Right renal pelvis (tissue), 4 donors: ENCODE measurements at places on chromosomes 4 and X.

DNA sequence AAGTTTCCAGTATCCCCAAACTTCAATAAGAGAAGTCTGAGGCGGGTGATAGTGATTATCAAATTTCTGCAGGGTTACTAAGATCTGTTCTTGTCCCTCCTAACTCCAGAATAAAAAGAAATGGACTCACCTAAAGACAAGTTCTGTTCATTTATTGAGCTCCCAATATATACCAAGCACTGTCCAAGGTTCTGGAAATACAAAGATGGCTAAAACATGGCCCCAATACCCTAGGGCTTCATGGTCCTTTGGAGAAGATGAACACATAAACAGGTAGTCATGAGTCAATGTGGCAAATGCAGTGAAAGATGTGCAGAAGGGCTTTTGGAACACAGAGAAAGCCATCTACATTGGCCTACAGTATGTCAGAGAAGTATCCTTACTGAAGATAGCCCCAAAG, 231.2 kb downstream of the PPP1R2C start:
- DNase-seq = no peak

GRCh38 chr4:113893546-113893945, 85.9 kb downstream of the ARSJ start:
- DNase-seq = no peak

GRCh38 chrX:130055103-130055502, 55.2 kb downstream of the ELF4 start:
- DNase-seq = no peak

DNA sequence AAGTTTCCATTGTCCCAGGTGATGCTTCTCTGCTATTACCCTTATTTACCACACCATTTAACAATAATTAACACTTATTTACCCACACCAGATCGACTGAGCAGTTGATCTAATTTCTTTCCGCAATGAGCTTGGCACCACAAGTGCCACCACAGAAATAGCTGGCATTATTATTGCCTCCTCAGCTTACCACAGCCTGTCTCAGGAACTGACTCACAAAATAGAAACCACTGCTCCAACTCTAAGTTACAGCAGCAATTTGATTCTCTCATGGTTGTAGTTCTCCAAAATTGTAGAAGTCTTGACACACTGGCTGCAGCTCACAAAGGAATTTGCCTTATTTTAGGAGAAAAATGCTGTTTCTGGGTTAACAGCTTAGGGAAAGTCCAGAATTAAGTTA, 22.5 kb downstream of the ZNF721 start:
- DNase-seq = no peak

- no peak for DNase-seq
These were observed 149.5 kb upstream of the WDFY3 start for GRCh38 chr4:85116008-85116407.

- no peak for DNase-seq
These were observed 57.3 kb downstream of the SEPTIN11 start for GRCh38 chr4:77006753-77007353.

GRCh38 chr4:14321723-14322122, 680.6 kb upstream of the CPEB2 start:
- DNase-seq = no peak

GRCh38 chr4:40515398-40516293, 114.0 kb downstream of the RBM47 start:
- DNase-seq = no peak

GRCh38 chrX:130125091-130125874, 15.0 kb upstream of the ELF4 start:
- no peak for DNase-seq

DNA sequence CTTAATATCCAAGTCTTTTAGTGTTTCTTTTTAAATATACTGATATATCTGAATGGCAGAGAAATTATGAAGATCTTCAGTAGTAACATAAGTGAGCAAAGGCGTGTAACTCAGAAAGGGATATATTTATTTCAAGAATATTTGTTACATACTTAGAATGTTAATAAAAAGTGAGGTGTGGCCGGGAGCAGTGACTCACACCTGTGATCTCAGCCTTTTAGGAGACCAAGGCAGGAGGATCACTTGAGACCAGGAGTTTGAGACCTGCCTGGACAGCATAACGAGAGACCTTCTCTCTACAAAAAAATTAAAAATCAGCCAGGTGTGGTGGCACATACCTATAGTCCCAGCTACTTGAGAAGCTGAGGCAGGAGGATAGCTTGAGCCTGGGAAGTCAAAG, 651.0 kb downstream of the ADGRL3 start:
- DNase-seq = no peak

DNA sequence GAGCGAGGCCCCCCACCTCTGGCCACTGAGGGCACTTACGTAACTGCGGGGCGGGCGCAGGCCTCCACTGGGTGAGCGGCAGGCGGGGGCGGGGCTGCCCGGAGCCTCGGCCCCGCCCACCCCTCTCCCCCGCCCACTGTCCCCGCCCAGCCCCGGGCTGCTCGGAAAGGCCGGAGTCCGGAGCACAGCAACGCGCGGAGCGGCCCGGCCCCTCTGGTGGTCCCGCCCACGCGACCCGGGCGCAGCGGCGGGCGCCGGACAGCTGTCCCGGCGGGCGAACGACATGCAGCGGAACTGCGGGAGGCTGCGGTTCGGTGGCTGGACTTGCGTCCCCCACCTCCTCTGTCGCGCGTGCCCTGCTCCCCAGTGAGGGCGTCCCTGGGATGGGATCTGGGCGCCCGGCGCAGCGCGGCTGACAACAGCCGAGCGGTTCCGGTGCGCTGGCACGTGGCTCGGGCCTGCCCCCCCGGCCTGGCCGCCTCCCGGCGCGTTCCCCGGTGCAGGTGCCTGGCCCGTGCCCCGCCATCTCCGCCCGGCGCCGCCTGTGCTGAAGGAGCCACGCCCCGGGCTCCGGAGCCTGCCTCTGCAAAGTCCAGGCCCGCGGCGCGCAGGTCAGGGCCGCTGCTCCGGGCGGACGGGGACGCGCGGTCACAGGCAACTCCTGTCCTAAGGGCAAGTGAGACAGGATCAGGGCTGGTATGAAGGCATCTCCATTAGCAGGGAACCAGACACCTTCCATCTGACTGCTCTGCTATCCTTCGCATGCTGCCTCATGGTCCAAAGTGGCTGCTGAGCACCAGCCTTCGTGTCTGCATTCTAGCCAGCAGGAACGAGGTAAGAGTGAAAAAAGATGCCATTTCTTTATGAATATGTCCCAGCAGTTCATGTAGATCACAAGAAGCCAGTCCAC, 21.8 kb upstream of the JAKMIP1 start:
- no peak for DNase-seq

DNA sequence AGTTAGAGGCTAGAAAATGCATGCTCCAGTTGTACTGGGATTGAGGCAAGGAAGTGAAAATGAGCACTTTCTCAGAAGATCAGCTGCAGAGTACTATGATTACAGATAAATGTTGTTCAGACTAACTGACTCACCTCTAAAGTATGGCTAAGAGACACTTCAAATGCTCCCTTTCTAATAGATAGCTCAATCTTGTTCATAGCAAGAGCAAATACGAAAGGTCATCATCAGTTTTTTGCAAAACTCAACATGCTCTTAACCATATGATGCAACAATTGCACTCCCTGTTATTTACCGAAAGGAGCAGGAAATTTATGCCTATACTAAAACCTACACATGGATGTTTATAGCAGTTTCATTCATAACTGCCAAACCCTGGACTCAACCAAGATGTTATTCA, 838.4 kb upstream of the INTU start:
- DNase-seq = no peak

DNA sequence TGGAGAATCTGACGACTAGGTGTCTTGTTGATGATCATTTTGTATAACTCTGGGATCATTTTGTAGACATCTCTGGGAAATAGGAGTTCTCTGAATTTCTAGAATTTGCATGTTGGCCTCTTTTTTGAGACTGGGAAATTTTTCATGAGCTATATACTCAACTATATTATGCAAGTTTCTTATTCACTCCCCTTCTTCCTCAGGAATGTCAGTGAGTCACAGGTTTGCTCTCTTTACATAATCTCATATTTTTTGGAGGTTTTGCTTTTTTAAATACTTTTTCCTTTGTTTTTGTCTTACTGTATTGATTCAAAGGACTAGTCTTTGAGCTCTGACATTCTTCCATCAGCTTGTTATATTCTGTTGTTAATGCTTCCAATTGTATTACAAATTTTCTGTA, 1324.2 kb downstream of the TECRL start:
- DNase-seq = no peak

GRCh38 chr4:23728393-23728792, 161.5 kb downstream of the PPARGC1A start:
- DNase-seq = no peak

DNA sequence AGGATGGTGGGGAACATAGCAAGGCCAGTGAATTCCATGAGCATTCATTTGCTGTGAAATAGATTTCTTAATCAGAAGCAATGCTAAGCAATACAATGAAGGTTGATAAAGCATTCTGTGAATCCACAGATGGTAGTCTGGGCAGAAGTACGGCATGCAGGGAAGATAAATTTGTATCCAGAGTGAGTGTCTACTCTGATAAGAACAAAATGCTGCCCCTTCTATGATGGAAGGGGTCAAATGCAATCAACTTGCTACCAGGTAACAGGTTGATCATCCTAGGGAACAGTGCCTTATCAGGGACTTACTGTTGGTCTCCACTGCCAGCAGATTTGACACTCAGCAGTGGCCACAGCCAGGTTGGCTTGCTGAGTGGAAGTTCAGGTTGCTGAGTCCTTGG, 189.4 kb downstream of the MAB21L2 start:
- no peak for DNase-seq

- no peak for DNase-seq
These were observed 240.4 kb upstream of the PSAPL1 start for GRCh38 chr4:7675136-7675535.

DNA sequence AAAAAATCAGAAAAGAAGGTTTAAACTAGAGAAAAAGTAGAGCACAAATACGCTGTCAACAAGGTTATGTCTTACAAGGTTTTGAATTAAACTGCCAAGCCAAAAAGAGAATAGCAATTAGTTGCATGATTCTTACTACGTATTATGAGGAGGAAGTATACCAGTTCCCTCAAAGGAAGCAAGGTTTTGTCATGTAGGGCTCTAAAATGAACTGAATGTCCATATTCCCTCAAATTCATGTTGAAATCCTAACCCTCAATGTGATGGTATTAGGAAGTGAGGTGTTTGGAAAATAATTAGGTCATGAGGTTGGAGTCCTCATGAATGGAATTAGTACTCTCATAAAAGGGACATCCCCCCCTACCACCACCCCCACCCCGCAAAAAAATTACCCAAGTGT, 201.0 kb downstream of the FBXW7 start:
- no peak for DNase-seq

GRCh38 chr4:13893987-13894386, 266.5 kb upstream of the BOD1L1 start:
- no peak for DNase-seq

DNA sequence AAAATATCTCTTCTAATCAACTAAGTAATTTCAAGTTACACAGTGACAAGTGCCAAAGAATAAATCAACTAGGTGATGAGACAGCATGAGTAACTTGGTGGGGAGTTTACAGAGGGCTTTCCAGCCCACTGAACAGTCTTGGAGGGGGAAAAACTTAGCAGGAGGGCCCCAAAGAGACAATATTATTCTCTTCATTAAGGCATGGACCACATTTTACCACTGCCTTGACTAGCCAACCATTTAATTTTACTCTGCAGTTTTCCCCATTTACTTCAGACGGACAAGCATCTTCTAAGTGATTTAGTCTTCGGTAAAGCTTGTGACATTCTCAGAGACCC, 25.3 kb upstream of the GATB start:
- DNase-seq = no peak

- DNase-seq = no peak
These were observed 26.0 kb upstream of the ENPEP start for GRCh38 chr4:110449947-110450346.

GRCh38 chr4:94032754-94033153, 174.9 kb upstream of the SMARCAD1 start:
- no peak for DNase-seq

DNA sequence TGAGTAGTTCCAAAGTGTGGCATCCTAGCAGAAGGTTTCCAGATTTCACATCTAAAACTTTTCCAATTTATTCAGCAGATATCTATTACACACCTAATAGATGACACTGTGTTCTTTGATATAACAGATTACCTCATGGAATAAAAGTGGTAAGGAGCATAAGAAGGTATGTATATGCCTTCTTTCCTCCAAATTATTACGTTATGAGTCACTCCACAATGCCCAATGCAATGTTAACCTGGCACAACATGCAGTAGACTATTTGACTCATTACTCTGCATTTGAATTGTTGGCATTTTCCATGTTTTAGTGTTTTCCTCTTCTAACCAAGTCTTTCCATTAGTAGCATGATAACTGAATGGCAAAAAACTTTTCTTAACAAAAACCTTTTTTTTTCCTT, 383.6 kb downstream of the ADGRL3 start:
- no peak for DNase-seq

DNA sequence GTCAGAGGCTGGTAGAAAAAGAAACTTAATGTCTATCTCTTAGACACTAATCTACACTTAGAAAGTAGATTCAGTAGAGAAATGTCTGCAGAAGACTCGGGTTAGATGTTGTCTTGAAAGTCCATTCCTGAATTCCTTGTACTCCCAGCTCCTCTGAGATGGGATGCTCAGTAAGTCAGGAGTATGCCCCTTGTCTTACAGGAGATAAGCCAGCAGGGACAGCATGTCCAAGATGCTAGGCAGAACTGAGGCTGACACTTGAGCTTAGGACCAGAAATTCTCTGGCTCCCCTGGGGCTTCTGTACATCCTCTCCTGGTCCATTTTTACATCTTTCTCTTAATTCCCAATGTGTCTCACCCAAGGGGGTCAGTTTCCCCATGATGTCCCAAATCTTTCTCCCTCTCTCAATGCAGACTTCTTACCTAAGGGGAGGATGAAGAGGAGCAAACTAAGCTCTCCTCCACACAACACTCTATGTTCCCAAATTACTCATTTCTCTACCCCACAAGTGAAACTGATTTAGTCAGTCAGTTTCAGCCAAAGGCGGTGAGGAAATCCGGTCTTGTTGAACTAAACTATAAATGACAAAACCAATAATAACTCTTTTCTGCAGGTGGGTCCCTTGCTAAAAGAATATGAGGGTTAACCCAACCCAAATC, 558.2 kb upstream of the DIPK2B start:
- no peak for DNase-seq
